Stimulated activated CD8-positive, alpha-beta memory T cell treated with anti-CD3 and anti-CD28 coated beads, Interleukin-15, amount 100 ng/mL, for 4 hours (primary cell): ENCODE measurements at places on chromosomes 5 and 9.

DNA sequence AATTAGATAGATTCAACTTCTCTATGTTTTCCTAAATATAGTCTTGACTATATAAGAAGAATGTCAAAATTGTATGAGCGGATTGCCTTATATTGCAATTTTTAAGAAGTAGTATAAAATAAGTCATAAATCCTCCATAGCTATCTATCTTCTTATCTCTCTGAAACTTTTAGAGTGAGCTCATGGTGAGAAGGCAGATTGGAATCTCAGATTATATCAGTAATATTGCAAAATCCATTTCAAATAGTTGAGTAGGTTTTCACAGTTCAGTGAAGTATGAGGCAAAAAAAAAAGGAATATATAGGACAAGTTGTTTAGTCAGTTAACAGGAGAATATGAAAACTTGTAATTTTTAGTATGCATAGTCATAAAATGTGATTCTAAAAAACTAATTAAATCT is 156.4 kb downstream of the FAM174A start:
- DNase-seq = no peak

- no peak for DNase-seq
These were observed at the start of gene GNAQ for GRCh38 chr9:78031444-78031892. GNAQ (minus strand) TSS chr9:78031811; CDS start chr9:78031235, 576 bp downstream.

DNA sequence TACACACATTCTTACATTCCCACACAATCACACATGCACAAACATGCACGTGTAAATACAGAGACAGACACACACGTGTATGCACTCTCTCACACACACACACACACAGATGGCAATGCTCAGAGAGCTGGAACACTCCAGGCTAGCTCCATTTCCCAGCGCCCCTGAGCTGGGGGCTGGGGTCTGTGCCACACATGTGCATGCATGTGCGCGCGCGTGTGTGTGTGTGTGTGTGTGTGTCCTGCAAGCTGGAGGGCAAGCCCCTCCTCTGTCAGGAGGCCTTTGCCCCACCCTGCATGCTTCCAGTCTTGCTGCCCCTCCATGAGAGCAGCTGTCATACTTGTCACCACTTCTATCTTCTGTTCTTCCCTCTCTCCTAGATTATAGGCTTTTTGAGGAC is 16.6 kb upstream of the S1PR3 start:
- no peak for DNase-seq

GRCh38 chr9:137680444-137681358 is 61.9 kb downstream of the EHMT1 start:
- DNase-seq = no peak

DNA sequence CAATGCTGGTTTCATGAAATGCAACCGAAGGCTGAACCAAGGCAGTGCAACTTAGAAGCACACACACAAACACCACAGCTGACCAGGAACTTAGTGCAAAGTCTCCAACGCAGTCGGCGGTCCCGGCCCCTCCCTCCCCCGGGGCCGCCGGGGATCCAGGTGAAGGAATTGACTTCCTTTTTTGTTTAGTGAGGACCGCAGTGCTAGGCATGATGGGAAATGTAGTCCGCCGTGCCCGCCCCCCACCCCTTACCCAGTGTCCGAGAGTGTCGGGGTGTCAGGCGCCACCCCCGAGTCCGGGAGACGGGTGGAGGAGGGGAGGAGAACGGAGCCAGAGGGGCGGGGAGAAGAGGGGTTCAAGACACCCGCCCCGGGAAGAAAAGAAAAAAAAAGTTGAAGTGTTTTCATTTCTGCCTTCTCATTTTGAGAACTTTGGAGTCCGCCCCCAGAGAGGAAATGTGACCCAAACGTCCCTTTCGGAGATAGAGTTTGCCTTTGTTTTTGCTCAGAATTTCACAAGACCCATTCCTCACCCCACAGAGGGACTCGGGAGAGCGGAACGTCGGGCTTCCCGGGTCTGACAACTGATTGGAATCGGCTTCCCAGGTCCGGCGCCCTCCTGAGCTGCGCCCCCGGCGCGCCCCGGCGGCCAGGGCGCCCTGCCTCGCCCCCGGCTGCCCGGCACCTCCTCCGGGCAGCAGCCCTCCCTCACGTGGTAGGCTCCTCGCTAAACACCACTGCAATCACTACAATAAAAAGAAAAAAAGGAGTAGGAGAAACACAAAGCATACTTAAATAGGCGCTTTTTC is 2.0 kb downstream of the IER5L start:
- DNase-seq = peak; percentile 16
